ENCODE measurements at places on chromosomes 11 and 22.

GRCh38 chr22:46783721-46784120 is 21.3 kb downstream of the TBC1D22A start:
- DNase-seq: no peak

DNA sequence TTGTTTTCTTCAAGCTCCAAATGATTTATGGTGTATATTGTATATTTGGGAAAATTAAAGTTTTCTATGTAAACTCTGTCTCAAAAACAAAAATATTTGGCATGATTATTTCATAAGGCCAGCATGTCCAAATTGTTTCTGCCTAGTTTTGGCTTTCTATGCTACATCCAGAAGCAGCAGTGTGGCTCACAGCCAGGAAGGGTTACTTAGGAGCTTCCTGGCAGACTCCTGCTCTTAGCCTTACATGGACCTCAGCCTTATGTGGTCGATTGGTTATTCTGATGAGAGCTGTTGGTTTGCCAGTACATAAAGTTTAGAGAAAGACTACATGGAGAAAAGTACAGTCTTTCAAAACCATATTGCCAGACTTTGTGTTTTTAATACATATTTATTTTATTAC is 297.7 kb upstream of the FAT3 start:
- DNase-seq: no peak

DNA sequence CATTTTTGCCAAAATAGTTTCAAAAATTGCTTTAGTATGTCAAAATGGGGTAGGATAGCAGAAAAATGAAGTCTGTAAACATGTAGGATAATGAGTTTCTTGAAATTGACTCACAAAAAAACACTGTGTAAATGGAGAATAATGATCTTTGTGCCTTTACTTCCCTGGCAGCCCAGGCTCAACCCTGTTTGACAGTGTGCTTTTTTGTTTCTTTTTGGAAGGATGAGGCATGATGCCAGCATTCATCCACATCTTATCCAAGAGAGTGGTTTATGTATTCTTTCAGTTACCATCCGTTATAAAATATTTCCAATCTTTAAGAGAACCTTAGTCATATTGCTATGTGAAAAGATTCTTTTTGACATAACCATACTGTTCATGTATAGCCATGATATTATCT is 70.6 kb downstream of the ARHGAP42 start:
- no peak for DNase-seq

DNA sequence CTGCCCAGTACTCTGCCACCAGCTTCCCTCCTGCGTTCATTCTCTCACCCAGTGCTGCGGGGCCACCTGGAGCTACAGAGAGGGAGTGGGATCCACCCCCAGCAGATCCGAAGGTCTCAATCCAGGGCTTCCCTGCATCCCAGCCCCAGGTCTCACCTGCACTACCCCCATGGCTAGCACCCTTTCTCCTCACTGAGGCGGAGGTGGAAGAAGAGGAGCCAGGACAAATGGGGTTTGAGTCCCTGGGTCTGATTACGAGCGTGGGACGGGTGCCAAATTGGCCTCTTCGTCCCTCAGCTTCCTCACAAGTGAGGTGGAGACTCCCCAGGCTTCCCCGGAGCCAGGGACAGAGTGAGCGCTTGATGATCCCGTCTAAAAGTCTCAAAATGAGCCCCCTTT is 64.2 kb downstream of the NFAM1 start:
- DNase-seq: no peak

DNA sequence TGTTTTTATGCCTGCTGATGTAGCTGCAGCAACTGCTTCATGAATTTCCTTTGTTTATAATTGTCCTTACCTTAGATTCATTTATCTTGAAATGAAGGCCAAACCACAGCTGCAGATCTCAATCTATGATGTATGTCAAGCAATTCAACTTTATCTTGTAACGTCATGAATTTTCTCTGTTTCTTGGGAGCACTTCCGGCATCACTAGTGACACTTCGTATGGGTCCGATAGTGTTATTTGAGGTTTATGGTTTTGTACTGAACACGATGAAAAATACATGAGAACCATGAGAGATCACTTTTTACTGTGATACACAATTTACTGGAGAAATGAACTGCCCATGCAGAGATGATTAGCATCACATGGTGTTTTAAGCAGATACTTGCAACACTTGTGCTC is 98.5 kb downstream of the CSTPP1 start:
- DNase-seq: no peak
